Naive thymus-derived CD8-positive, alpha-beta T cell (primary cell): ENCODE measurements at places on chromosomes 5 and 9. TPM values are rescaled to one million over a fixed set of nuclear protein-coding genes. Genes with fewer than 3 reads are reported as not detected.

DNA sequence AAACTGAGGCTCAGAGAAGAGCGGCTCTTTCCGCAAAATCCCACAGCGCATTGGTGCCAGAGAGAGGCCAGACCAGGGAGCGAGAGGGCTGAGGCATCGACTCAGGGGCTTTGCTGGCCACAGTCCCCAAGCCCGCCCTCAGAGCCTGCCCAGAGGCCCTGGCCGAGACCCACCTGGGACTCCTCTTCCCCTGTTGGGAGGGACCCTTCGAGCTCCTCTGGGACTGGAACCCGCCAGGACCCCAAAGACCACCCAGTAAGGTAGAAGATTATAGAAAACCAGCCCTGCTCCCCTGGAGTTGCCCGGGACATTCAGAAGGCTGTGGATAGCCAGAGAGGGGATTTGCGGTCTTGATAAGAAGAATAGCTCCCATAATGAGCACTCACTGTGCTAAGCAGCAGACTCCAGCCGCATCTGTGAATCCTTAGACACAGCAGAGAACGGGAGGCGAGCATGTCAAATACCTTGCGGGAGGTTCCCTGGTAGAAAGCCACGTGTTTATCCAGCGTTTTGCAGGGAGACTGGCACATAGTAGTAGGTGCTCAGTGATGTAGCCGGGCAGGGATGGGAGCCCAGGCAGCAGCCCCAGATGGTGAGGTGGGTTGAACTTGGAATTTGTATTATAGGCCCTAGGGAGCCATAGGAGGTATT lies 651 bp upstream of the AK1 start:
- H3K27ac ChIP-seq: no peak overlapping the region
- no peaks in the 10 kb centered on the region for H3K27me3 ChIP-seq
- H3K4me1 ChIP-seq: peaks cover 17% of the 10 kb centered on the region
- H3K4me3 ChIP-seq: no peak overlapping the region
- DNase-seq: no peak

DNA sequence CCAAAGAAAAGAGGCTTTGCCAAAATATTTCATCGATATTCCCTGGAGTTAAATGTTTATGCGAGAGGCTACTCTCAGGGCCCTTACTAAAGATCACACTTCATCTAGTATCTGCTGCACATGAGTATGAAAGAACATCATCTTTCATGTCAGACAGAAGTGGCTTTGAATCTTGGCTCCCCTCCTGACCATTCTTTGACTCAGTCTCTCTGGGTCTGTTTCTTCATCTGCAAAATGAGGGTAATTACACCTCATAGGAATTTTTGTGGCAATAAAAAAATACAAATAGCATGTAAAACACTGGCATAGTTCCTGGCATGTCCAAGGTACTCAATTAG lies 58.1 kb downstream of the SLIT3 start:
- peaks cover 28% of the 10 kb centered on the region for H3K27me3 ChIP-seq
- H3K36me3 ChIP-seq: peaks cover 17% of the 10 kb centered on the region

GRCh38 chr5:95859661-95860060 lies 37.1 kb upstream of the GLRX start:
- H3K4me1 ChIP-seq: peaks cover 33% of the 10 kb centered on the region
- no peaks in the 10 kb centered on the region for H3K36me3 ChIP-seq
- peak overlapping the region; percentile 10 for H3K4me3 ChIP-seq

Gene ENTPD2
- total RNA-seq: not detected

GRCh38 chr5:125868036-125868435 lies 555.2 kb upstream of the GRAMD2B start:
- no peaks in the 10 kb centered on the region for H3K36me3 ChIP-seq
- no peaks in the 10 kb centered on the region for H3K4me1 ChIP-seq
- H3K27me3 ChIP-seq: no peaks in the 10 kb centered on the region
- no peak overlapping the region for H3K27ac ChIP-seq
- no peak overlapping the region for H3K4me3 ChIP-seq

- DNase-seq: no peak
- H3K4me3 ChIP-seq: no peak overlapping the region
- H3K36me3 ChIP-seq: peaks cover 4% of the 10 kb centered on the region
- no peaks in the 10 kb centered on the region for H3K27me3 ChIP-seq
- H3K4me1 ChIP-seq: peaks cover 77% of the 10 kb centered on the region
- no peak overlapping the region for H3K27ac ChIP-seq
Observed at GRCh38 chr5:154236011-154236410, 45.5 kb downstream of the GALNT10 start.

Gene CCDC152
- total RNA-seq: 9.6 TPM

DNA sequence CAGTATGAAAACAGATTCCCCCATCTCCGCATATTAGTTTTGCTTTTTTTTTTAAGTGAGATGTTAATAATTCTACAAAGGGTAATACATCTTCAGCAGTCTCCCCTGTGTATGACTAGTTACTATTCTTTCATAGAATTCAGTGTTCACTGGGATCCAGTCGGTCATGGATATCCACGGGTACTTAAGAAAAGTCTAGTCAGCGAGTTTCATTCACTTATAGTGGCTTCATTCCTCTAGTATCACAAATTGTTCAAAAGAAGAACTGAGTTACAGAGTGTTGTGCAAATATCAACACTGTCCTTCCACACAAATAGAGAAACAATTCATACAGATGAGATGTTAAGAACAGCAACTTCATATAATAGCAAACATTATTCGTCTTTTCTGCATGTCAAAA lies 35.7 kb downstream of the BNC2 start:
- H3K36me3 ChIP-seq: no peaks in the 10 kb centered on the region
- H3K27ac ChIP-seq: no peak overlapping the region
- H3K4me1 ChIP-seq: no peaks in the 10 kb centered on the region
- no peak for DNase-seq
- peaks cover 27% of the 10 kb centered on the region for H3K27me3 ChIP-seq

Gene PCDHB4
- total RNA-seq: not detected

Gene SPINK13
- not detected for total RNA-seq

Gene TAF1L
- 0.08 TPM for total RNA-seq

GRCh38 chr5:131511934-131512333 lies 123.1 kb downstream of the RAPGEF6 start:
- H3K4me1 ChIP-seq: peaks cover 67% of the 10 kb centered on the region
- peak overlapping the region; percentile 24 for H3K4me3 ChIP-seq
- H3K27ac ChIP-seq: peak overlapping the region; percentile 79
- no peak for DNase-seq
- peaks cover 4% of the 10 kb centered on the region for H3K36me3 ChIP-seq
- H3K27me3 ChIP-seq: no peaks in the 10 kb centered on the region

Gene LHX6
- total RNA-seq: not detected

GRCh38 chr9:131366761-131367401 lies 27.0 kb upstream of the PRRC2B start:
- H3K4me3 ChIP-seq: no peak overlapping the region
- DNase-seq: no peak
- peaks cover 11% of the 10 kb centered on the region for H3K4me1 ChIP-seq
- no peaks in the 10 kb centered on the region for H3K27me3 ChIP-seq
- peak overlapping the region; percentile 24 for H3K27ac ChIP-seq
- peaks cover 6% of the 10 kb centered on the region for H3K36me3 ChIP-seq

GRCh38 chr5:121029536-121030245 lies 565.6 kb downstream of the PRR16 start:
- no peak for DNase-seq
- no peak overlapping the region for H3K4me3 ChIP-seq
- H3K27me3 ChIP-seq: no peaks in the 10 kb centered on the region
- H3K4me1 ChIP-seq: no peaks in the 10 kb centered on the region

Gene RNF180
- not detected for total RNA-seq

Gene SDHA
- total RNA-seq: 137 TPM

DNA sequence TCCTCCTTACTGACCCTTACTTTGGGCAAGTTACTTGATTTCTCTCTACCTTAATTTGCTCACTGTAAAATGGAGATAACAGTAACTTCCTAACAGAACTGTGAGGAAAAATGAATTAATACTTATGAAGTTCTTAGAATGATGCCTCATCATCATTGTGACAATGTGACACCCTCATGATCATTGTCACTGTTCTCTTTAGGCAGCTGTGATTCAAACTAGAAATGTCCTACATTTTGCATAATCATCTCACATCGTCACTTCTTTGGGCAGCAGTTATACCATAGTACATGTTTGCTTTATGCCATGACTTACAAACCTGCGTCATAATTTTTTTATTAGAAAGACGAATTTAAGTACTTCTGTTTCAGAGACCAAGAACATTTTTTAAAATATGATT lies 9.7 kb downstream of the SLC30A5 start:
- peaks cover 81% of the 10 kb centered on the region for H3K36me3 ChIP-seq

GRCh38 chr9:98057138-98057799 lies 737 bp downstream of the NANS start:
- peak overlapping the region; percentile 98 for H3K27ac ChIP-seq
- no peaks in the 10 kb centered on the region for H3K27me3 ChIP-seq
- H3K4me3 ChIP-seq: peak overlapping the region; percentile 96

GRCh38 chr5:128763321-128763720 lies 202.0 kb upstream of the SLC27A6 start:
- no peak overlapping the region for H3K27ac ChIP-seq
- DNase-seq: no peak
- H3K4me1 ChIP-seq: no peaks in the 10 kb centered on the region
- H3K27me3 ChIP-seq: no peaks in the 10 kb centered on the region
